GM12864 (cell line): ENCODE measurements at places on chromosomes 13 and 19.

DNA sequence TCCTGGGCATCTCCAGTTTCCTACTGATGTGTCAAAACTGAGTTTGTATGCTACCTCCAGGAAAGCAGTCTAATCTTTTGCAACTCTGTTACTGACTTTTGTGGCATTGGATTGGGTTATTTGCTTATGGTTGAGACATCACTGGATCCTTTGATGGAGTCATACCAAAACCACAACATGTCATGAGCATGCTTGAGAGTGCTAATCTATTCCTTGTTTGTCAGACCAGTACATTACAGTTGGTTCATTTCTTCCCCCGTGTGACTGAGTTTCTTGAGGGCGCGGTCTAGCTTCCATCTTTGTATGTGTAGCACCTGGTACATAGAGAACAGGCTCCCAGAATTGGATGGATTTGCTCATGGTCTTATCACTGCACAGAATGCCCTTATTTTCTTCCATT, 43.2 kb downstream of the SUGT1 start:
- DNase-seq = no peak

- no peak for DNase-seq
These were observed 2.0 kb downstream of the TTC9B start for GRCh38 chr19:40216013-40216776.

DNA sequence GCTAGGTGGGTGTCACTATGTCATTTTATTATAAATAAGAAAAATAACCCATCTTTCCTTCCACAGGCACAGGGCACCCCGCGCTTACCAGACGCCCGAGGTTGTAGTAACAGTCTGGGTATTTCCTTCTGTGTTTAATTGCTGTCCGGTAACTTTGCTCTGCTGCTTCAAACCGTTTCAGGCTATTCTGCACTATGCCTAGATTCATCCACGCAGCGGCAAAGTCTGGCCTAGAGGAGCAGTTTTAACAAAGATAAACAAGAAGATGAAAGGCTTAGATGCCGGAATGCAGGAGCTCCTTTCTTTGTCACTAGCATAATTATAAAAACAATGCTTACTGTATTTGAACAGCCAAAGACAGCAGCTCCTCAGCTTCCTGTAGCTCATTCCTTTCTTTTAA, 36.9 kb upstream of the GGACT start:
- DNase-seq = no peak

DNA sequence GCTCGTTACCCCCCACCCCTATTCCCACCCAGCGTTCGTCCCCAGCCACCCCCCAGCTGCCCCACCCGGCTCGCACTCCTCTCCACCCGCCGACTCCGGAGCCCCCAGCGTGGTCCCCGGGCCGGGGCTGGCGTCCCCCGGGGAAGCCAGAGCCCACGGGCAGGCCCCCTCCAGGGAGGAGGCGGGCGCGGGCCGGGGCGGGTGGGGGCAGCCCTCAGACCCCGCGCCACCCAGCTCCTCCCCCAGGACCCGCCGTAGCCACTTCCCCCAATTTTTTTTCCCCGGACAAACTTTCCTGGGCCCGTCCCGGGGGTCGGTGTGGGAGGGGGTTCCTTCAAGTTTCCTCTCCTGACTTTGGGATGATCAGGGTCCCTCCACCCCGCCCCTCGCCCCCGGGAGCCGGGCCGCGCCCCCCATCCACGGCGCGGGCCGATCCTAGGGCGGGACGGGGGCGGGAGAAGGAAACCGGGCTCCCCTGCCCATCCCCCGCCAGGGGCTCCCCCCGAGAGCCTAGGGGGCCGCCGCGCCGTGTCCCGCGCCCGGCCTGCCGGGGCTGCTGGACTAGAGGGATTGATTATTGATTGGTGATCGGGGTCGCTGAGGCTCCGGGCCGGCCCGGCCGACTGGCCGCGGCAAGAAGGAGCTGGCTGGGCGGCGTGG, 927 bp upstream of the TSHZ3 start:
- no peak for DNase-seq

DNA sequence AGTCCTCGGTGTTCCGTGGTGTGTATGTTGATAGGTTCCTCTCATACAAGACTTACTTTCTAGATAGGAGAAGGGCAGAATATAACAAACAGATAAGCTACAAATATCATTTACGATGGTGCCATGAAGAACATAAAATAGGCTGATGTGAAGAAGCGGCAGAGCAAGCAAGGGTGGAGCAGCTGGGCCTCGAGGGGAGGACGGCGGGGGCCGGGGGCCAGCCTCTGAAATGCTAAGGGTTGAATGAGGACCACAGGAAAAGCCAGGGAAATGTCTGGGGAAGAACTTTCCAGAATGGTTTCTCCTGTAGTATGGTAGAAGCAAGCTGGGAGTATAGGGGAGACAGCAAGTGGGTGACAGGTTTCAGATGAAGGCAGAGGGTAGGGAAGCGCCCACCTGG, 529.5 kb downstream of the LIG4 start:
- DNase-seq = no peak

GRCh38 chr13:102117175-102117831, 284.5 kb downstream of the FGF14 start:
- DNase-seq = no peak

DNA sequence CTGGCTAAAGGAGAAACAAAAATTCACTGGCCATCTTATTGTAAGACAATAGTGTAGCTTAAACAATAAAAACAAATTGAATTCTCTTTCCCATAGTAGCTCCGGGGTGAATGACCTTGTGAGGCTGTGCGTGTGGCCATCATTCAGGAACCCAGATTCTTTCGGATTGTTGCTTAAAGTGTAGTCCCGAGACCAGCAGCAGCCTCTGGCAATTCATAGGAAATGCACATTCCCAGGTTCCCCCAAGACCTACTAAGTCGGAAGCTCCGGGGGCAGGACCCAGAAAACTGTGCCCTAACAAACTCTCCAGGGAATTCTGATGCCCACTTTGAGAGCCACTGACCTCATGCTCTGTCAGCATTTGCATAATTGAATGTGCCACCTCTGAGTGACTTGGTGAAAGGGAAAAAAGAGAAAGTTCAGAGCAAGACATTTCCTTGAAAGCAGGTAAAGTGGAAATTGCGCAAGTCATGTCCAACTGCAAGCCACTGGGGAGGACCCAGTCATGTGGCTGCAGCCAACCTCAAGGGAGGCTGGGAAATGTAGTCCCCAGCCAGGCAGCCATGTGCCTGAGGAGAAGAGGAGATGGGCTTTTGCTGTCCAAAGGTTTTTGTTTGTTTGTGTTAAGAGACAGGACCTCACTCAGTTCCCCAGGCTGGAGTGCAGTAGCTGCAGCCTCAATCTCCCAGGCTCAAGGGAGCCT, 50.7 kb upstream of the PNMA8B start:
- no peak for DNase-seq

GRCh38 chr13:73090116-73090822, 31.5 kb downstream of the KLF5 start:
- no peak for DNase-seq

DNA sequence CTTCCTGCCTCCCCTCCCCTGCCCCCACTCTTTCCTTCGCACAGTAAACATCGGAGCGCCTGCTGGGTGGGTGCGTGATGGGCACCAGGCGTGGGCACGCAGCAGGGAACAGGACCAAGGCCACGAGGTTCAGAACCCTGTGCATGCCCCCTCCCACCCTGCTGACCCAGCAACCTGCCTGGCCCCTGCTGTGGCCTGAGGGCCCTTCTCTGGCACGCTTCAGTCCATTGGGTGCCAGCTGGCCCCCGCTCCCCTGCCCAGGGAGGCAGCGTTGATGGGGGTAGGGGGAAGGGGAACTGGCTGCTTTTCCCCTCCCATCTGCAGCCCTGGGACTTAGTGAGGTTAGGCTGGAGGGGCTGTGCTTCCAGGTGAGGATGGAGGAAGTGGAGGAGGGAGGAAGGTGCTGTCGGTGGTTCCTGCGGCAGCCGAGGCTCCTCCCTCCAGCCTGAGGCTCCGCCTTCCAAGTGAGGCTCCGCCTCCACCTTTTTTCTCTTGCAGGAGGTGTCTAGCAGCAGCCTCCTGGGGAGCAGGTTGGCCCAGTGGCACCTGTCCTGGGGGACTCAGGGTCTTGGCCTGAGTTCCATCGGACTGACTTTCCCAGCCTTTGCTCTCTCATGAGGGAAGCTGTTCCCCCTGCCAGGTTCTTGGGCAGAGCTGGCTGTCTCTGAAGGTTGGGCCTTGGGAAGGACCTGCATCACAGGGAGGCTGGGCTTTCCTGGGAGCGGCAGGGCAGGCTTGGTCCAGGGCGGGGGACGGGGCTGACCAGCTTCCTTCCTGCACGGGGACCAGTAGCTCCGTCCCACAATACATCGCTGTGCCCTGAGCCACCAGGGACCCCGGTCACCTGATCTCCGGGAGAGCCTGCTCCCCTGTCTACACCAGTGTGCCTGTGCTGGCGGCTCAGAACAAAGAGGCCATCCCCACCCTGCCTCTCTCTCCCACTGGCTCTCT, 7.3 kb downstream of the PIAS4 start:
- no peak for DNase-seq

- no peak for DNase-seq
These were observed 172.7 kb downstream of the B3GLCT start for GRCh38 chr13:31372454-31372853.

DNA sequence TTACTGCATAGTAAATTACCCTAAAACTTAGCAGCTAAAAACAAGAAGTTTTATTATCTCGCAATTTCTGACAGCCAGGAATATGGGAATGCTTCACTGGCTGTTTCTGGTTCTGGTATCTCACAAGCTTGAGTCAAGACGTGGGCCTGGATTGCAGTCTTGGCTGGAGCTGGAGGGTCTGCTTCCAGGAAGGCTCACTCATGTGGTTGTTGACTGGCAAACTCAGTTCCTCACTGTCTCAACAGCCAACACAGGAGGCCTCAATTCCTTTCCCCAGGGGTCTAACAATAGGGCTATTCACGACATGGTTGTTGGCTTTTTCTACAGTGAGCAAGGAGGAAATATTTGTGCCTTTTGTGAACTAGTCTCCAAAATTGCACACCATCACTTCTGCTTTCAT, 146.3 kb downstream of the GPC5 start:
- DNase-seq = no peak

GRCh38 chr13:51997641-51998330, 13.5 kb downstream of the ATP7B start:
- no peak for DNase-seq

DNA sequence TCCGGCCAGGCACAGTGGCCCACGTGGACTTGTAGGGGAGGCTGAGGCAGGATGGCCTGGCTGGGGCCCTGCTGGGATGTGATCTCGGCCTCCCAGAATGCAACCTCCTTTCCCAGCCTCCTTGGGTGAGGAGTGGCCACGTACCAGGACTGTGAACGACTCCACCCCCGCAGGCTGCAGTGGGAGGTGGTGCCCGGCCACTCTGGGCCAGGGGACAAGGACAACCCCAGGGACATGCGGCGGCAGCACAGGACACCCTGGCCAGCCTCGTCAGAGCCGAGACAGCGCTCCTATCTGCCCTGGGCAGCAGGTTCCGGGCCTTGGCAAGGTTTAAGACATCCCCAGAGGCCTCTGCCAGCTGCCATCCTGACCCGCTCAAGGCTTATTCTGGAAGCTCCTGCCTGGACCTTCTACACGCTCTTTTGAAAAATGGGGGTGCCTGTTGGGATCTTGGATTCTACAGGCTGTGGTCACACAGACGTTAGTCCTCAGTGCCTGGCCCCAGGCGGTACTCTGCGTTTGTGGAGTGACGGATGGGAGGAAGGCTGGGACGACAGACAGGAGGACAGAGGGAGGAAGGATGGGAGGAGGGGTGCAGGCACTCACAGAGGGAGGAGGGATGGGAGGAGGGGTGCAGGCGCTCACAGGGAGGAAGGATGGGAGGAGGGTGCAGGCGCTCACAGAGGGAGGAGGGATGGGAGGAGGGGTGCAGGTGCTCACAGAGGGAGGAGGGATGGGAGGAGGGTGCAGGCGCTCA, 19.9 kb upstream of the CACTIN start:
- DNase-seq = no peak

- no peak for DNase-seq
These were observed 18.1 kb downstream of the RNASEH2B start for GRCh38 chr13:50927701-50928100.

DNA sequence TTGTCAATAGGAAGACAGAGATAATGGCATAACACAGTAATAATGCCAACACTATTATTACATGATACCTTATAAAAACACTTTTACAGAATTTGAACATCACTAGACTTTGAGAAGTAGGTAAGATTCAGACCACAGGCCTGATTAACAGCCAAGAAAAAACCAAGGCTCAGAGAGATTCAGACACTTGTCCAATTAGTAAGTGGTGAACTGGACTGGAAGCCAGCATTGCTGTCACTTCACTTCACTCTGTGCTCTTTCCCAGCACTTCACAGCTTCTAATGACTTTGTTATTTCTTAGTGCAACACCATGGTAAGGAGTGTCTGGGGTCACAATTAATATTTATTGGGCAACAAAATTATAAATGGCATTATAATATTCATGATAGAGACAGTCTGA, 91.9 kb downstream of the TRPC4 start:
- DNase-seq = no peak

- no peak for DNase-seq
These were observed 36.6 kb upstream of the ZNF429 start for GRCh38 chr19:21468791-21469190.

- DNase-seq = no peak
These were observed 6.7 kb downstream of the CAMSAP3 start for GRCh38 chr19:7602240-7602934.

- no peak for DNase-seq
These were observed 66.8 kb downstream of the KCTD15 start for GRCh38 chr19:33863436-33863835.

- DNase-seq = peak; percentile 44
These were observed 60.6 kb downstream of the NDFIP2 start for GRCh38 chr13:79541426-79542049.

DNA sequence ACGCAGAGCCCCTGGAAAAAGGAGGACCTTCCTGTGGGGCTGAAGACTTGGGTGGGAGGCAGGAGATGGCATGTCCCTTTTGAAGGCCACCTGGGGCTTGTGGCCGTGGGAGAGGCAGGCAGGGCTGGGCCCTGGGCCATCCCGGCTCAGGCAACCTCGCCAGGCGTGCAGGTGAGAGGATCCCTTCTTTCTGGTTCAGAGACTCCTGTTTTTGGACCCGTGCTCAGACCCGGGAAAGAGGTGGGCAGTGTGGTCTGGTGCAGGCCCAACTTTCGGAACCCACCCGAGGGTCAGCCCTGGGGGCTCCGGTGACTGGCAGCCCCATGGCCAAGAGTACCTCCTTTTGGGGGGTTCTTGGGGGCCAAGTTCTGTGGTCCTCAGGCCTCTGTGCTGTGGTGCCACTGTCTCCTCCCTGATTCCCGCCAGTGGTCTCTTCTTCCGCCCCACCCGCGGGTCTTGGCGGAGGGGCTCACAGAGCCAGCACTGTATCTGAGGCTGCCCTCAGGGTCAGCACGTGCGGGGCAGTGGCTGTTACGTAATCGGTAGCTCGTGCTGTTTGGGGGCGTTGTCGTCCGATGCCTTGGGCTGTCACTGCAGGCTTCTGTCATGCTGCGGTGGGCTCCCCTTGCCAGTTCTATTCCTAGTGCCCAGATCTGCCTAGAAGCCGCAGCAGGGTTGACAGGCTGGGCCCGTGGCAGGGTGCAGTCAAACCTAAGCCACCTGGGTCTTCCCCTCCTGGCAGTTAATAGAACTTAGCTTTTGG, 42.7 kb downstream of the KDM4B start:
- no peak for DNase-seq

DNA sequence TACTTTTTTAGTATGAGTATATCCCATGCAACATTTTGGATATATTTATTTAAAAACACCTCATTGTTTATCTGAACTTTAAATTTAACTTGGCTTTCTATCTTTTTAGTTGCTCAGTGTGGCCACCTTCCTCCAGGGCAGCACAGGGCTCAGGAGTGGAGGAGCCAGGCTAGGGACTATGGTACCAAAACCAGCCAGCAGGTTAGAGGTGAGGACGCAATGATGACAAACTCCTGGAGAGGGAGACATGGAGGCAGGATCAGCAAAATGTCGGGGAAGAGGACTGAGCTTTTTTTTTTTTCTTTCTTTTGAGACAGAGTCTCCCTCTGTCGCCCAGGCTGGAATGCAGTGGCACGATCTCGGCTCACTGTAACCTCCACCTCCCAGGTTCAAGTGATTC, 29.6 kb upstream of the CALM3 start:
- no peak for DNase-seq
